ENCODE measurements at places on chromosomes 4 and X. TPM values are rescaled to one million over a fixed set of nuclear protein-coding genes. Genes with fewer than 3 reads are reported as not detected.
A peak's percentile ranks its signal among the peaks of the same experiment; 100 is the strongest.

- DNase-seq: peak; percentile 46
- peak overlapping the region; percentile 58 for H3K27ac ChIP-seq
- no peaks in the 10 kb centered on the region for H3K27me3 ChIP-seq
- no peaks in the 10 kb centered on the region for H3K36me3 ChIP-seq
These were observed 30.9 kb downstream of the FAM9C start for GRCh38 chrX:13013363-13014110.

DNA sequence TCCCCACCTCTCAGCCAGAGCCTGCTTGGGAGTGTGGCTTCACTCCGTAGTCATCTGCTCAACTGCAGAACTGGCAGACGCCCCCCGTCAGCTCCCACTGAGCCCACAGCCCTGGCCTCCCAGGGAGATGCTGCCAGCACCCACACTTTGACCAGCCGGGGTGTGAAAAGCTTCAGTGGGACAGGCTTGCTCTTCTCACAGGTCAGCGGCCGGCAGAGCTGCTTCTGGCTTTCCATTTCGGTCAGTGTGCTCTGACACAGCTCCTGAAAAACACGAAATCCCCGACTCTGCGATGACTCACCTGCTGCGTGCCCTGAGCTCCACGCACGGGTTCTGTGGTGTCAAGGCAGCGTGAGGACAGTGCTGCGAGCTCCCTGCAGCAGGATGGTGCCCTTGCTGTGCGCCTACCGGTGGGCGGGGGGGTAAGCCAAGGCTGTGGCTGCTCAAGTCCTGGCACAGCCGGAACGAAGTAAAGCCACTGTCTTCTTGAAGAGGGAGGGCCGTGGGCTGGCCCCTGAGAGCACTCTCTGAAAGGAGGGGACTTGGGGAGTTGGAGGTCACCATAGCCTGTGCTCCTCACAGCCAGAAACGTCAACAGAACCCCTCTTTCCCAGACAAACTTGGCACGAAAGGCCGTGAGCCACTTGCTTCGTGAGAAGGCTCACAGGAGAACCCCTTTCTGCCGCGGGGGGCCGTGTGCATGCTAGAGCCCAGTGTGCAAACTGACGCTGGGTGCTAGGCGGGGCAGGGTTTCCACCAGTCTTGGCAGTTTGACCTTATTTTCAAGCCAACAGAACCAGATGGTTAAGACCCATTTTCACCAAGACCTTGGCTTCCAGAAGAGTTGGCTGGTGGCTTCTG is 23.6 kb downstream of the NOP14 start:
- H3K4me3 ChIP-seq: no peak overlapping the region
- no peak for DNase-seq
- no peaks in the 10 kb centered on the region for H3K4me1 ChIP-seq
- H3K27me3 ChIP-seq: no peaks in the 10 kb centered on the region
- H3K36me3 ChIP-seq: peaks cover 17% of the 10 kb centered on the region

Gene CT45A10
- total RNA-seq: 0.49 TPM

GRCh38 chr4:163525982-163526381 is 31.5 kb downstream of the TMA16 start:
- no peaks in the 10 kb centered on the region for H3K36me3 ChIP-seq
- H3K4me1 ChIP-seq: no peaks in the 10 kb centered on the region
- no peak overlapping the region for H3K4me3 ChIP-seq
- DNase-seq: no peak
- H3K27ac ChIP-seq: no peak overlapping the region
- H3K27me3 ChIP-seq: no peaks in the 10 kb centered on the region

GRCh38 chr4:2254665-2255500 is 7.0 kb downstream of the MXD4 start:
- no peaks in the 10 kb centered on the region for H3K27me3 ChIP-seq
- DNase-seq: peak; percentile 14
- peaks cover under 1% of the 10 kb centered on the region for H3K4me1 ChIP-seq
- H3K4me3 ChIP-seq: no peak overlapping the region
- H3K36me3 ChIP-seq: peaks cover 10% of the 10 kb centered on the region

DNA sequence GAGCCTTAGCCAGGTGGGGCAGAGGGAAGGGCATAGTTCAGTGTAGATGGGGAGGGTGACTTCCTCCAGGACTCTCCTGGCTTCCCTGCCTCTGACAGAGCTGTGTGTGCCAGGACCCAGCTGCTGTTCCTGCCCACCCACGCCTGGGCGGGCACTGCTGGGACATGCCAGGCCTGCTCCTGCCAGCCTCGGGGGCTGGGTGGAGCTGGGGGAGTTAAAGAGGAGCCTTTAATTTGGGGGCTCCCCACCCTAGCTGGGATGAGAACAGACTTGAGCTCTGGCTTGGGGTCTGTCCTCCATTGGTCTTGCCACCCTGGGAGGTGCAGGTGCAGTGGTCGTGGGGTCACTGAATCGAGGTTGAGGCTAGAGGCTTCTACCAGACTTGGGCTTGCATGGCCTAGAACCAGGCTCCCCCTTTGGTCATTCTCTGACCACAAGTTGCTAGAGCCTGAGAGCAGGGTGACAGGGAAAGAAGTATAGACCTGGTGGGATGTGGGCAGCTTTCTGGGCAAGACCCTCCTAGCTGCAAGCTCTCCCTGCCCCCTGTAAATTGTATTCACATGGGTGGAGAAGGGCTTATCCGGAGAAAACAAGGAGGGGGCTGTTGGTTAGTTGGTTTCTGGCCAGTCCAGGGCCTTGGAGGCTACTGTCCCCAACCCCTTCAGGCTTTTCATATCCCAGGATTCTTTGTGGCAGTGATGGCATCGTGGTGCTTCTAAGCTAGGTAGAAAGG is 5.7 kb downstream of the EFNB1 start:
- peak overlapping the region; percentile 42 for H3K27ac ChIP-seq
- no peaks in the 10 kb centered on the region for H3K4me1 ChIP-seq
- no peaks in the 10 kb centered on the region for H3K27me3 ChIP-seq
- H3K36me3 ChIP-seq: no peaks in the 10 kb centered on the region

- no peaks in the 10 kb centered on the region for H3K4me1 ChIP-seq
- no peak overlapping the region for H3K27ac ChIP-seq
- H3K27me3 ChIP-seq: no peaks in the 10 kb centered on the region
- H3K36me3 ChIP-seq: no peaks in the 10 kb centered on the region
- H3K4me3 ChIP-seq: no peak overlapping the region
These were observed 355.0 kb upstream of the EMCN start for GRCh38 chr4:100872811-100873210.

- no peaks in the 10 kb centered on the region for H3K36me3 ChIP-seq
- DNase-seq: peak; percentile 26
- no peaks in the 10 kb centered on the region for H3K27me3 ChIP-seq
These were observed 25.9 kb downstream of the SMIM31 start for GRCh38 chr4:164779811-164780216.

- H3K4me3 ChIP-seq: no peak overlapping the region
- no peaks in the 10 kb centered on the region for H3K36me3 ChIP-seq
These were observed 144.1 kb downstream of the FRYL start for GRCh38 chr4:48635980-48636379.

Gene RRH
- total RNA-seq: not detected

GRCh38 chr4:145076469-145076855 is 21.5 kb downstream of the ANAPC10 start:
- H3K27me3 ChIP-seq: no peaks in the 10 kb centered on the region
- no peak overlapping the region for H3K4me3 ChIP-seq
- no peak overlapping the region for H3K27ac ChIP-seq
- no peak for DNase-seq

DNA sequence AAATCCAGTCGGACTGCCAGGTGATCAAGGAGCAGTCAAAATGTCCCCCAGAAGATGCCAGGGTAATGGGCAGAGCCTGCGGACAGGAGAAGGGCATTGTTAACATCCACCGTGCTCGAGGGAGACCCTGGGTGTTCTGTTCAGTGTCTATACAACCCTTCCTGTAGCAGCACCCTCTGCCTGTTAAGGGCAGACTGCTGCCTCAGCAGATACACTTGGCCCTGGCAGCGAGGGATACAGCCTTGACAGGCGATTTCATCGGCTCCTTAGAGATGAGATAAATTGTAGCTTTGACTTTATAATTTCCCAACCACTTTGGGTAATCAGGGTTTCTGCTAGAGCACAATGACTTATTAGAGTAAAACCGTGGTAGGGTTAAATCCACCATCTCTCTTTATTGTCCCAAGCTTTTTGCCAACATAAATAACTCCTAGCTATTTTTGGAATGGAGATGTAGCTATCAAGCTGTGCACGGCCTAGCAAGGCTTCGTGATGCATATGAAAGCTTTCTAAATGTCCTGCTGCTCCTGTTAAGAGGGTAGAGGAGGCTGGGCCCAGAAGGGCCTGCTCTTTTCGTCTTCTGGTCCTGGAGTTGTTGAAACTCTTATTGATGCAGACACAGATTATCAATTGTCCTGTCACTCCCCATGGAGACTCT is 195.9 kb downstream of the CPEB2 start:
- H3K36me3 ChIP-seq: no peaks in the 10 kb centered on the region
- DNase-seq: no peak
- H3K27ac ChIP-seq: no peak overlapping the region
- no peak overlapping the region for H3K4me3 ChIP-seq
- H3K4me1 ChIP-seq: no peaks in the 10 kb centered on the region
- no peaks in the 10 kb centered on the region for H3K27me3 ChIP-seq

Gene XG
- not detected for total RNA-seq

DNA sequence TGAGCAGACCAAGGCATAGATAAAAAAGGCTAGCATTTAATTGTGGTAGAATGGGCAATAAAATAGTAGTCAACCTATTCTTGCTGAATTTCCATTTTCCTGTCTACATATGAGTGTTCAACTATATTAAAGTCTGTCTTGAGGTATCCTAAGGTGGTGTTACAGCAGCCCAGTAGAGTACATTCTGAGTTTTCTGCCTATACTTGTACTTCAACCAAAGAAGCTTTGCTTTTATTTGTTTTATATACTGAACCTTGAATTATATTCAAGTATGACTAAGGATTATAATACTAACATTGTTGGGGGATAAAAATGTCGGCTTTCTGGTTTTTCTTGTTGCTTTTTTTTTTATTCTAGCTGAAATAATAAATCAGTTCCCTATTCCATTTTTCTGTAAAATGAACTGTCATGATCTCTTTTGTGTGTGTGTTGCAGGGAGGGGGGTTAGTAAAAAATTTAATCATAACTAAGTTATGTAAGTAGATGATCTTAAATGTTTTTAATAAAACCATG is 106.7 kb downstream of the PDLIM5 start:
- peaks cover 15% of the 10 kb centered on the region for H3K4me1 ChIP-seq
- no peak for DNase-seq
- H3K4me3 ChIP-seq: no peak overlapping the region
- H3K36me3 ChIP-seq: no peaks in the 10 kb centered on the region

- H3K27me3 ChIP-seq: no peaks in the 10 kb centered on the region
- no peaks in the 10 kb centered on the region for H3K4me1 ChIP-seq
- no peak for DNase-seq
- no peak overlapping the region for H3K4me3 ChIP-seq
- no peaks in the 10 kb centered on the region for H3K36me3 ChIP-seq
These were observed 739.1 kb upstream of the DIAPH2 start for GRCh38 chrX:95945528-95945927.

- no peaks in the 10 kb centered on the region for H3K4me1 ChIP-seq
- H3K27me3 ChIP-seq: no peaks in the 10 kb centered on the region
- DNase-seq: no peak
- no peaks in the 10 kb centered on the region for H3K36me3 ChIP-seq
- H3K27ac ChIP-seq: no peak overlapping the region
These were observed 69.3 kb upstream of the STIM2 start for GRCh38 chr4:26791346-26791745.

Gene CSN1S1
- total RNA-seq: not detected

Measured in colonic mucosa (tissue), 4 donors.